ENCODE measurements at places on chromosomes 3 and 15. TPM values are rescaled to one million over a fixed set of nuclear protein-coding genes. Genes with fewer than 3 reads are reported as not detected.

DNA sequence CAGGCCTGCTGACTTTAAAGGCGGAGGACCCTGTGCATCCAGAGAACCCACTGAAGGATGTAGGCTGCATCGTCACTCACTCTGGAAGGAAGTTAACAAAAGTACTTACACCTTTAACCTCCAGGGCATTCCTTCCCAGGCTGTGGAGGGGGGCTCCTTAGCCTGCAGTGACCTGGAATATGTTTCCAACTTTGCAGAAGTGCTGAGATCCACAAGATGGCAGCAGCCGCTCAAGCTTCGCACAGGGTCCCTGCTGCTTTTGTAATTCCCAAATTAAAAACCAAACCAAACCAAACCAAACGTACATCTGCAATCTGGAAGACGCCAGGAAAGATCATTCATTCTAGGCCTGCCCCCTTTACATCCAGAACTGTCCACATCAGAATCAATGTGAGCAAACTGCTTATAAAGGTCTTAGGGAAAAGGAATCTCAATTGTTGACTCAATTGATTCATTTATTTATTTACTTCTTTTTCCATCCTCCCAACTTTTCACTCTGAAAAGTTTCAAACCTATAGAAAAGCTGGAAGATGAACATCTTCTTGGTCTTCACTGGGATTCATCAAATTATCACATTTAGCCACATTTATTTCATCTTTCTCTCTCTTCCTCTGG, 70.5 kb upstream of the KLHL25 start:
- peak; percentile 50 for DNase-seq

DNA sequence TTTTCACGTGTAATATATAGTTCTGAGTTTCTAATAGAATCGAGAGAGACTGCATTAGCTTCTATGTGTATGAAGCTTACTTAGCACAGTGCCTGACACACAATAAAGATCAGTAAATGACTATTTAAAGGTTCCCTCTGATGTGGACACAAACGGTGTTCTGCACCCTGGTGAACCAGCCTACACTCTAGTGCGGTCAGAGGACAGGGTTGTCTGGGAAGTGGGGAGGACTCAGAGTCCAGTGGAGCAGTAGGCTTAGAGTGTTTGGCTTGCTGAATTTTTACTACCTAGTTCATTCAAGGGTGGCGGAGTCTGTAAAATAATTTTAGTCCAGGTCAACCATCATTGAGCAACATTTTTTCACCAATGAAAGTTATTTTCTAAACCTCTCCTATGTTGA, 77.8 kb downstream of the DIPK2A start:
- no peak for DNase-seq

GRCh38 chr15:40567111-40567510, 2.0 kb upstream of the RPUSD2 start:
- DNase-seq: peak; percentile 35

DNA sequence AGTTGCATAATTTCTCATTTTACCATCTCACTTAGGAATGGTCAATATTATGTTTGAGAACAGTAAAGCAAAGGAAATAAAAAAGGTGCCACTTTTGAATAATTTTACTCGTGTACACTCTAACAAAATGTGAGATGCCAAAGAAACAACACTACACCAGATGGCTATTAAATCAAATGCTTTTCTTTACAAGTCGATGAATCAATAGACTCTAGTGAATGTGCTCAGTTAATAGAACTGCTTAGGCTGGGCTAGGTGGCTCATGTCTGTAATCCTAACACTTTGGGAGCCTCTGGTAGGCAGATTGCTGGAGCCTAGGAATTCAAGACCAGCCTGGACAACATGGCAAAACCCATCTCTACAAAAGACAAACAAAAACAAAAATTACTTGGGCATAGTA, 87.9 kb downstream of the ZNF609 start:
- no peak for DNase-seq

- DNase-seq: peak; percentile 48
Measured at GRCh38 chr3:153829606-153830170, 291.5 kb upstream of the ARHGEF26 start.

DNA sequence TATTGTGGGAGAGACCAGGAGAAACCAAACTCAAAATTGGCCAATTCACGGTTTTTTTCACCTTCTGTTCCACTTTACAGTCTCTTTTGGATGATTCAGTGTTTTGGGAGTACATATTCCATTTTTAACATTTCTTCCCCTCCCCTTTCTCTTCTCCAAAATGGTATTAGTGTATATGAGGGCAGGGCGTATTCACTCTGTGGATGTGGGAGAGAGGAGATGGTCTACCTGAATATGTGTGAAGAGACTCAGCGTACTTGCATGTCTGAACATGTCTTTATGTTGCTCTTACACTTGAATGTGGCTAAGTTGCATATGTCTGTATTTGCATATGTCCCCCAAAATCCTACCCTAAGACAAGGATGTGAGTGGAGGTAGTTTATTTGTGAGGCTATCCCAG, 291.0 kb upstream of the PPP2R3A start:
- no peak for DNase-seq

- peak; percentile 72 for DNase-seq
Measured at GRCh38 chr3:193805448-193805847, 212.4 kb downstream of the OPA1 start.

DNA sequence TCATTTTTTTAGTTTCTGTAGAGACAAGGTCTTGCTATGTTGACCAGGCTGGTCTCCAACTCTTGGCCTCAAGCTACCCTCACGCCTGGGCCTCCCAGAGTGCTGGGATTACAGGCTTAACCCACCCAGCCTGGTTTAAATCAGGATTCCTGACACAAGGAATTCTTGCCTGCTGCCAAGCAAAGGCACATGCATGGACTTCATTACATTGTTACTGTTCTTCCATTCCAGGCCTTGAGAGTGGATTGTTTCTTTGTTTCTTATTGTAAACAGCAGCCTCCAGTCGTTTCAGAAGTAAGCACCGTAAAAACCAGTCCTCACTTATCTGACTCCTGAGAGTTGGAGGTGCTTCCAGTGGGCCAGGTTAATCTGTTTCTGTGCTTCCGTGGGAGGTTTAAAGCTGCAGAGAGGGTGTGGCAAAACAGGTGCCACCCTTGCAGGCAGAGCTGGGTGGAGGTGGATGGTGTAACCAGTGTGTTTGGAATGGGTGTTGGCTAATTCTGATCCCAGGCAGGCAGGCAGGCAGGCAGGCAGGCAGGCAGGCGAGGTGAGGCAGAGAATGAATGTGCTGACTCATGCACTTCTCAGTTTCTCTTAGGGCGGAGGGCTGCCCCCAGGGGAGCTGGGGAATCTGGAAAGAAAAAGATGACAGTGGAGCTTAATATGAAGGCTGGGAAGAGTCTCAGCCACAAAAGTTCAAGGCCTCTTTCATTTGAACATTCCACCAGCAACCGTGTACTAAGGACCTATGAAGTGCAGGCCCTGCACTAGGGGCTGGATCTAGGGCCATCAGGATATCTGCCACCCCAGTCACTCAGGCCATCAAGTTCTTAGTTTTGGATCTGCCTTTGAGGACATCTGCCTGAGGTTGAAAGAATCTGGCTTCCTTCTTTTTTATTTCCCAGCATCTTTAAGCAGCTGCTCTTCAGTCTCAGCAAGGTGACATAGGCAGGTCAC, 37.0 kb upstream of the CDCP1 start:
- peak; percentile 86 for DNase-seq

- DNase-seq: no peak
Measured at GRCh38 chr3:173841334-173841733, 443.8 kb downstream of the NLGN1 start.

Gene AP3B2
- 0.40 TPM for total RNA-seq

Gene SI
- total RNA-seq: not detected

Gene FANCD2OS
- not detected for total RNA-seq

Gene CLDN16
- total RNA-seq: not detected
